ENCODE measurements at places on chromosomes 1 and 21.
A peak's percentile ranks its signal among the peaks of the same experiment; 100 is the strongest.

DNA sequence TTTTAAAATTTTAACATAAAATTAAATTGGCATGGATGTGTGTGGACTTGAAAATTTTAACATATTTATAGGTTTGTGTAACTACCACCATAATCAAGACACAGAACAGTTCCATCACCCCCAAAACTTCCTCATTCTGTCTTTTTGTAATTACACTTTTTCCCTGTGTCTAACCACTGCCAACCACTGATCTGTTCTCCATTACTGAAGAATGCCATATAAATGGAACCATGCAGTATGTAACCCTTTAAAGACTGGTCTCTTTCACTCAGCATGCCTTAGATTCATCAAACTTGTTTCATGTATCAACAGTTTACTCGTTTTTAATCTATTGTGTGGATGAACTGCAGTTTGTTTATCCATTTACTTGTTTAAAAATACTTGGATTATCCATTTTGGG lies 13.0 kb upstream of the AHCYL1 start:
- DNase-seq, result no peak

DNA sequence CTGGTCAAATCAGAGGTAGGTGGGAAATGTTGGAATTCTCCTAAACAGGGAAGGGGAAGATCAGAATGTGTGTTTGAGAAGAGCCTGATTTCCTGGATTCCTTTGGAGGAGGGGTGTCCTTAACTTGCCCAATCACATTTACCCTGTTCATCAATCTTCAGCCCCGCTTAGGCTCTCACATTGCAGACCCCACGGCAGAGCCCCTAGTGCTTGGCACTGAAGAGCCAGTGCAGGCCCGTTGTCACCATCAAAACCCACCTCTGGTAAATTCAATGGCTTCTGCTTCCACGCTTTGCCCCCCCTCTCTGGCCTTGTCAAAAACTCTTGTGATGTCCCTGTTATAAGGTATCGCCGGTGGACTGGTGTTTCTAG lies 2.3 kb downstream of the AGPAT3 start:
- no peak for DNase-seq

DNA sequence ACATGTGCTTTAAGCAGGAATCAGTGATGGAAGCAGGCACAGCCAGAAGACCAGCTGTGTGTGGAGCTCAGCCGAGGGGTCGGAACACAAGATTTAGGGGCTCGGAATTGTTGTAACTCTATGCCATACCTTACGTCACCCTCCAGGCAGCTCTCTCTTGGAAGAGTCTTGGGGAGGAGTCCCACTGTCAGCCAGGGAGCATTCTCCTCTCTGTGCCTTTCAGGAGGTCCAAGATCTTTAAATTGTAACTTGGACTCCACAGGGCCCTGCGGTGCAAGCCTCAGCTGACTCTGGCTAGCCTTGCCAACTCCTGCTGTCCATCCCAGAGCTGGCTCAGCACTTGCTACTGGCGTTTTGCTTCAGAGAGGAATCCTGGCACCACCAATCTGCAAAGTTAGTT lies 26.4 kb upstream of the ROR1 start:
- DNase-seq, result no peak

DNA sequence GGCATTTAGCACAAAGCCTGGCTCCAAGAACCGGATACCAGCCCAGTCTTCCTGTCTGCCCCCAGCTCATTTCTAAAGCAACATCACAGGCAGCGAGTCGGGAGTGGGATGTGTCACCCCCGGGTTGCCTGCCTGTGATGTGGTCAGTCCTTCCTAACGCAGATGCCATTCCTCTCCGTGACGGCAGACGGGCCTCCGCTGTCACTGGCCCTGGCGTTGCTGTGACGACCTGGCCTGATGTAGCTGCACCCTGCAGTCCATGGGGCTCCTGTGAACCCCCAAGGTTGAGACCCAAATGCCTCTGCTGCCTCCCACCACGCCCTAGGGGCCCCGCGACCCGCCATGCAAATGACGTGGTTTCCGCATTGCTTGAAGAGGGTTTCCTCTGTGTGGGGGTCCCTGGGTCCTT lies 12.3 kb downstream of the TNFRSF1B start:
- peak; percentile 84 for DNase-seq

- no peak for DNase-seq
These were observed 48.4 kb downstream of the CAPZB start for GRCh38 chr1:19436716-19437476.

GRCh38 chr1:8567146-8567545 lies 249.2 kb downstream of the SLC45A1 start:
- DNase-seq, result no peak

GRCh38 chr1:205272536-205272935 lies 44.8 kb downstream of the TMCC2 start:
- DNase-seq, result no peak

DNA sequence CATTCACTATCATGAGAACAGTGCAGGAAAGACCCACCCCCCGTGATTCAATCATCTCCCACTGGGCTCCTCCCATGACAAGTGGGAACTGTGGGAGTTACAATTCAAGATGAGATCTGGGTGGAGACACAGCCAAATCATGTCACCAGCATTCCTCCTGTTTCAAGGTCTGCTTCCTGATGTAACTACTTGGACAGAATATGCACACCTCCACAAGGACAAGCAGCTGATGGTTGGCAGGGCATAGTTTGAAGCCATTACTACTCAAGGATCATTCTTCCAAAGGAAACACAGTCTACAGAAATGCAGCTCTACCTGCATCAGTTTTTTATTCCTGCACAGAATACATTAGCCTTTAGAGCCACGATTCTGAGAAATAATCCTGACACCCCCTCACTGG lies 28.5 kb upstream of the RNF2 start:
- DNase-seq, result no peak

- DNase-seq, result no peak
These were observed 11.4 kb upstream of the PRELP start for GRCh38 chr1:203464226-203464625.

GRCh38 chr1:190243056-190243455 lies 234.6 kb downstream of the BRINP3 start:
- no peak for DNase-seq

- no peak for DNase-seq
These were observed 70.9 kb downstream of the PCP4 start for GRCh38 chr21:39938086-39938625.

GRCh38 chr21:34670220-34670961 lies 1.6 kb downstream of the CLIC6 start:
- no peak for DNase-seq

- DNase-seq, result peak; percentile 34
These were observed 85.4 kb upstream of the OLIG2 start for GRCh38 chr21:32940079-32941014.

DNA sequence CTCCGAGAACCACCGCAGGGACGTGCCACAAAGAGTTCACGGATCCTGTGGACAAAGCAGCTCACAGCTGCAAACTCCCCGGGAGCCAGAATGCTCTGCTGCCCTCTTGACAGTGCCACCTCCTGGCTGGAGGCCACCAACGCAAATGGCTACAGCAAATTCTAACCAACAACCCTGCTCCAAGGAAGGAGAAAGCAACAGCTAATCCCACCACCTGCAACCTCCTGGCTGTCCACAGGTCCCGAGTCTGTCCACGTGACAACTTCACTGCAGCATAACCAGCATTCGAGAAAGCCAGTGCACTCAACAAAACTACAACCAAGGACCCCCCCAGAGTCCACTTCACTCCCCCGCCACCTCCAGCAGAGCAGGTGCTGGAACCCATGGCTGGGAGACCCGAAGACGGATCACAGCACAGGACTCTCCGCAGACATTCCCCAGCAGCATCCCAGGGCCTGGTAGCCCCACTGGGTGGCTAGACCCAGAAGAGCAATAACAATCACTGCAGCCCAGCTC lies 17.3 kb downstream of the POFUT2 start:
- peak; percentile 1 for DNase-seq

DNA sequence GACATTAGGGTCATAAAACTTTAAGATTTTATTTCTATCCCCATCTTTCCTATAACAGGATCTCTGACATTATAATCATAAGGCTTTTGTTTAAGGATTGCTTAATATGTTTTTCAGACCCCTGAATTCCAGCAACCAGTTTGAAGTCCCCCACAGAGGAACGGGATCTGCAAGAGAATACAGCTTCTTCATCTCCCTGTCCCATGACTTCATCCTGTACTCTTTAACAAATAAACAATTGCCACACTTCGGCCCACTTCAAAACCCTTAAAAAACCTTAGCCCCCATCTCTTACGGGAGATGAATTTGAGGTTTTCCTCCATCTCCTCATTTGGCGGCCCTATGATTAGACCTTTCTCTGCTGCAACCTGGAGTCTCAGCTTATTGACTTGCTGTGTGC lies 35.8 kb downstream of the TESK2 start:
- no peak for DNase-seq

- no peak for DNase-seq
These were observed 21.3 kb downstream of the RAB3B start for GRCh38 chr1:51969038-51969705.

DNA sequence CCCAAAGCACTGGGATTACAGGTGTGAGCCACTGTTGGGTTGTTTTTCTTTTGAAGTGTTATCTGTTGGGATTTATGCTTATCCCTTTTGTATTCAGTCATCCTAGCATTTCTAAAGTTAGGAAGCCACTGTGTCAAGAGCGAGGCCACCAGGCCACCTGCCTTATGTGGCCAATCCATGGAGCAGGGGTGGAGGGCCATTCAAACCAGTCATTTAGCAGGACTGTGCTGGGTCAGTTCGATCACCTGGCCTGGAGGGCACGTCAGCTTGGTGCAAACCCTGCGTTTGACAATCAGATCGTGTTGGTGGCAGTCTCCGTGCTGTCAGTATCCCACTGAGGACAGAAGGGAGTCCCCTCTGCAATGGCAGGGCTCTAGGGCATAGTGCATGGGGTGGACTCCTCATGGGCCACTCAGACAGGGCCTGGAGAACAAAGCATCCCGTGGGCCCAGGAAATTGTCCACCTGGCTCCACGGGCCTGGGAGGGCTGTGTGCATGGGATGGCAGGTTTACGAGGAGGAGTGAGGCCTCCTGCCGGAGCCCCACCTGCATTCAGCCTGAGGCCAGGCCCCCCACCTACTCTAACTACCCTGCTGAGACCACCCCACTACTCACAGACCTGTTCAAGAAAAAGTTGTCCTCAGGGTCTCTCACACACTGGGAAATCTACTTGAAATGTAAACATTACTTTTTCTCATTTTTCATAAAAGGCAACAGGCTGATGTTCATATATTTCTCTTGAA lies 242.3 kb downstream of the SDCCAG8 start:
- no peak for DNase-seq

GRCh38 chr1:213256438-213257087 lies 205.5 kb downstream of the RPS6KC1 start:
- no peak for DNase-seq

- no peak for DNase-seq
These were observed 216.9 kb upstream of the SAMSN1 start for GRCh38 chr21:14762734-14763694.

GRCh38 chr1:226679853-226680516 lies 59.1 kb downstream of the ITPKB start:
- peak; percentile 81 for DNase-seq

DNA sequence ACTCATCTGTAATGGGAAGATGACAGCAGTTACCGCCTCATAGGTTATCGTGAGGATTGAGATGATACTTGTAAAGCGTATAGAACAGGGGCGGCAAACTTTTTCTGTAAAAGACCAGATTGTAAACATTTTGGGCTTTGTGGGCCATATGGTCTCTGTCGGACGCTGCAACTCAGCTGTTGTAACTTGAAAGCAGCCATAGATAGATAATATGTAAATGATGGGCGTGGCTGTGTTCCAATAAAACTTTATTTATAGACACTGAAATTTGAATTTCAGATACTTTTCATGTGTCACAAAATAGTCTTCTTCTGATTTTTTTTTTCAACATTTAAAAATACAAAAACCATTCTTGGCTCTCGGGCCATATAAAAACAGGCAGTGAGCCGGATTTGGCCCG lies 15.8 kb downstream of the ACTL8 start:
- DNase-seq, result no peak

GRCh38 chr1:226809785-226810571 lies 60.4 kb upstream of the PSEN2 start:
- DNase-seq, result no peak

DNA sequence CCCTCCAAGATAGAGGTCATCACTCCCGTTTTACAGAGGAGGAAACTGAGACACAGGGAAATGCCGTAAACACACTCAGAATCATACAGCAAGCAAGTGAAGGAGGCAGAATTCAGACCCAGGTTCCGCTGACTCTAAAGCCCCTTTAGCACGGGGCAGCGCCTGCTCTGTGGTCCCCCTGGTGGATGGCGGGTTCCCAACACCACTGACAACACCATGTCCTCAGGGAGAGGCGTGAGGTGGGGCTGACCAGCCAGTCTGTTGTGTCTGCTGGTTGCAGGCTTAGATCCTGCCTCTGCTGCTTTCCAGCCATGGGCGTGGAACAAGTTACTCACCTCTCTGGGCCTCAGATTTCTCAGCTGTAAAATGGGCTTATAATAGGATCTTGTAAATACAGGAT lies 617.3 kb downstream of the MATN1 start:
- no peak for DNase-seq

- no peak for DNase-seq
These were observed 295.3 kb downstream of the PTPRU start for GRCh38 chr1:29531596-29531995.

DNA sequence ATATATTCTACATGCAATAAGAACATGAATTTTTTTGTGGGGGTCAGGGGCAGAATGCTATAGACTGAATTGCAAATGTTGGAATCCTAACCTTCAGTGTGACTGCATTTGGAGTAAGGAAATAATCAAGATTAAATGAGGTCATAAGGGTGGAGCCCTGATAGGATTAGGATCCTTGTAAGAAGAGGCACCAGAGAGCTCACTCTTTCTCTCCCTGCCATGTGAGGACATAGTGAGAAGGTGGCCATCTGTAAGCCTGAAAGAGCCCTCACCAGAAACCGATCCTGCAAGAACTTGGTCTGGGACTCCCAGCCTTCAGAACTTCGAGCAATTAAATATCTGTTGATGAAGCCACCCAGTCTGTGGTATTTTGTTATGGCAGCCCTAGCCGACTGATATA lies 70.3 kb upstream of the SOX13 start:
- no peak for DNase-seq

DNA sequence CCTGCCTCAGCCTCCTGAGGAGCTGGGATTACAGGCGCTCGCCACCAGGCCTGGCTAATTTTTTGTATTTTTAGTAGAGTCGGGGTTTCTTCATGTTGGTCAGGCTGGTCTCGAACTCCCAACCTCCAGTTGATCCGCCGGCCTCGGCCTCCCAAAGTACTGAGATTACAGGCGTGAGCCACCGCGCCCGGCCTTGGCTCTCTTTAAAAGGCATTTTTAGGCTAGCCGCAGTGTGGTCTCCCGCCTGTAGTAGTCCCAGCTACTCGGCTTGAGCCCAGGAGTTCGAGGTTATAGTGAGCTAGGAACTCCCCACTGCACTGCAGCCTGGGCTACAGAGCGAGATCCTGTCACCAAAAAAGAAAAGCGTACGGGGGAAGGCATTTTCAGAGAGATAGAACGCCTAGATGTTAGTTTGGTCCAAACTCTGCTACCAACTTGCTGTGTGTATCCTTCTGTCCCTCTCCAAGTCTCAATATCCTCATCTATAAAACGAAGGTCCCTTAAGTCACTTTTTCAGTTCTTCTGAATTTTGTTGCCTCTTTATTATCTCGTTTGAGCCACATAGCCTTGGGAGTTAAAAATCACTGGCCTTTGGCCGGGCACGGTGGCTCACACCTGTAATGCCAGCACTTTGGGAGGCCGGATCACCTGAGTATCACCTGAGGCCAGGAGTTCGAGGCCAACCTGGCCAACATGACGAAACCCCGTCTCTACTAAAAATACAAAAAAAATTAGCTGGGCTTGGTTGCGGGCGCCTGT lies 734 bp downstream of the MED18 start:
- peak; percentile 30 for DNase-seq

GRCh38 chr1:32200226-32201010 lies at the start of gene CCDC28B:
CCDC28B (plus strand) TSS chr1:32200595; CDS start chr1:32201936, 1,341 bp downstream.
- DNase-seq, result peak; percentile 41

All from activated T-cell treated with anti-CD3 and anti-CD28 coated beads, Interleukin-2, amount 50 U/mL, for 4 hours (primary cell).